ENCODE measurements at places on chromosomes 2 and 18.

DNA sequence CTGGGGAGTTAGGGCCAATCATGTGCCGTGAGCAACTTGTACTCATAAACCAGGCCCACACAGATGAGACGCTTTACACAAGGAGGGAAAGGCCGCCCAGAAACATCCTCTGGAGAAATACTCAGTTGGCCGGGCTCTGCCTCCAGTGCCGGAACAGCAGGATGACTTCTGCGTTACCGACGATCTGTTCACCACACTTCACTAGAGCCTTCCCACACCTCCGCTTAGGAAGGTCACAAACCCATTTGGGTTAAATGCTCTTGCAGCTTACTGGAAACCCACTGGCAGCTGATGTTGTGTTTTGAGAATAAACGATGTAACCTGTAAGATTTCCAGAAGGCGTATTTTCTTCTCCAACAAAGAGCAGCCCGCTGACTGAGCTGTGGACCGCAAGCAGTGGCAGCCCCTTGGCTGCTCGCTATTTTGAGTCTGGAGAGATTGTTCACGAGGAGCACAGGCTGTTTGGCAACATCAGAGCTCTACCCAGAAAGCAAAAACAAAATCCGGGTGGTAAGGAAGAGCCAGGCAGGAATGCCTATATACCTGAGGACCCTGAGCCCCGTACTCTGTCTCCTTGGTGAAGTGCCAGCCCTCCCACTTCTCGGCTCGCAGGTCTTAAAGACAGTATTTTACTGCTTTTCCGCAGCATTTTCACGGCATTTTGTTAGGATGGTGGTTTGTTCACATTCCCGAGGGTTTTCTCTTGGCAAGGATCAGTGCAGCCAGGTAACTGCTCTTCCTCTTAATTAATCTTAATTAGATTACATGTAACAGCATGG is 44.0 kb downstream of the COLEC12 start:
- DNase-seq, result no peak

DNA sequence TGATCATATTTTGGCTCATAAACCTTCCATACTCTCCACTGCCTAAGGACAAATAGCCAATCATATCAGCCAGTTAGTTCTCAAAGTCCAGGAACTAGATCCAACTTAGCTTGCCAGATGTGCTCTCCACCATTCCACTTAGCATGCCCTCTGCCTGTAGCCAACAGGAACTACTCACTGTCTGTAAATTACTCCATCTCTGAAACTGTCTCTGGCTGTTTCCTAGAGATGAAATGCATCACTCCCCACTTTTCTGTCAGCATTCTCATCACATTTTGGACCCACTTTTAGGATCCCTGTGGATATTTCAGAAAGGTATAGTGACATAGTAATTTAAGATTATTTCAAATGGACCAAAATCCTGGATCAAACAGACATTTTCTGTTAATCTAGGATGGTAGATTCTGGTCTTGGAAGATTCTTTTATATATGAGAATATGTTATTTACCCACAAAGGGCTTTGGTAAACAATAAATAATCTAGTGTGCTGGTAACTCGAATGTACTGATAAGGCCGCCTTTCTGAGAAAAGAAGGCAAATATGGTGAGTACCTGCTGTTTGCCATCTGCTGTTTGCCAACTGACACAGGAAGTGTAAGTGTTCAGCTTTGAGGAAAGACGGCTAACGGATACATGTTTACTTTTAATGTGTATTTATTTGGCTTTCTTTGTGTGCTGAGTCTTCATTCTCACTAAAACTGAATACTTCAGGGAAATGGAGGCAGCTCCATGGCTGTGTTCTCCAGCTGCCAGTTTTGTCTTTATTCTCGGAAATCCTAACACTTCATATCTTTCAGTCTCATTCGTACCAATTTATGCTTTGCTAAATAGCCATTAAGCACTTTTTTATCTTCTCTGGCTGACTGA is 79.5 kb downstream of the EVA1A start:
- DNase-seq, result no peak

- no peak for DNase-seq
Measured at GRCh38 chr2:126863336-126864015, 35.2 kb upstream of the TEX51 start.

DNA sequence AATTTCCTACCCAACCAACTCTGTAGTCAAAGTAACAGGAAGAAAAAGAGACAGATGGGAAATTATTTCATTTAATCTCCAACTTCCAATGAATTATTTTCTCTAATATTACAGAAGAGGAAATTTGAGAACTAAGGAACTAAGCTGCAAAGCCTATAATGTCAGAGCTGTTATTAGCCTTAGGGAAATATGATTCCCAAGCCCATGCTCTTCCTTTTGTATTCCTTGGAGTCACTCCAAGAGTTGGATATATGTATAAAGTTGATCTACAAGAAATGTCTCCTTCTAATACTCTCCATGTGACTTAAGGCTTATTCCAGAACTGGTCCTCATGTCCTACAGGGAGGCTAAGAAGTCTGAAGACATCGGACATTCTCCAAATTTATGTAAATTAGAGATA is 31.6 kb upstream of the VWC2L start:
- no peak for DNase-seq

DNA sequence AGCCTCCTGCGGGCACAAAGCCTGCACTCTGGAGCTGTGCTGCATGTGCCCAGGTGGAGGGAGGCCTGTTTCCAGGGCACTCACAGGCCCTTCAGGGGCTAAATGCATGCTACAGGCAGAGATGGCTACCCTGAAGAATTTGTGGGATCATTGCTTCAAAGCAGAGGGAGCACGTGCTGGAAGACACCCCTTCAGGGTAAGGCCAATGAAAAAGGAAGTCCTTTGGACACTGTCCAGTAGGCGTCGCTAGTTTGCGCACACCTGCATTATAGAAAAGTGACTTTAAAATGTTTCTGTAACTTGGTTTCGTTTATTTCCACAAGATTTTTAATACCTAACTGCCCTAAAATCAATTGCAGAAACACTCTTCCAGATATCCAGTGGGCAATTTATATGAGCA is 325.3 kb downstream of the ZNF516 start:
- no peak for DNase-seq

GRCh38 chr2:232838406-232838874 is 31.6 kb upstream of the SNORC start:
- DNase-seq, result no peak

GRCh38 chr2:46942143-46942526 is 26.5 kb upstream of the MCFD2 start:
- no peak for DNase-seq

DNA sequence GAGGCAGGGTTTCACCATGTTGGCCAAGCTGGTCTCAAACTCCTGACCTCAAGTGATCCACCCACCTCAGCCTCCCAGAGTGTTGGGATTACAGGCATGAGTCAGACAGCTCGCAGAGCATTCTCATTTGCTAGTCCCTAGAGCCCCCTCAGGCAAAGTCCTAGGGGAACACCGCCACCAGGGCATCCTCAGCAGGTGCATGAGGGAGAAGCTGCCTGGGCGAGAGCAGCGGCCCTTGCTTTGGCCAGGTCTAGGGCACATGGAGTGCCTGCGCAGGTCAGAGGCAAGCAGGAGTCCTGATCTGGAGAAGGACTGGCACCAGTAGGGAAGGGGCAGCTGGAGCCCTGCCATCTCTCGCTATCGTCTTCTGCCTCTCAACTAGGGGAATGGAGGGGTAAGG is 32.4 kb downstream of the NGEF start:
- DNase-seq, result no peak

- no peak for DNase-seq
Measured at GRCh38 chr2:84957771-84958134, 13.2 kb upstream of the KCMF1 start.
